GM12878 (cell line): ENCODE measurements at places on chromosomes 4 and X.

DNA sequence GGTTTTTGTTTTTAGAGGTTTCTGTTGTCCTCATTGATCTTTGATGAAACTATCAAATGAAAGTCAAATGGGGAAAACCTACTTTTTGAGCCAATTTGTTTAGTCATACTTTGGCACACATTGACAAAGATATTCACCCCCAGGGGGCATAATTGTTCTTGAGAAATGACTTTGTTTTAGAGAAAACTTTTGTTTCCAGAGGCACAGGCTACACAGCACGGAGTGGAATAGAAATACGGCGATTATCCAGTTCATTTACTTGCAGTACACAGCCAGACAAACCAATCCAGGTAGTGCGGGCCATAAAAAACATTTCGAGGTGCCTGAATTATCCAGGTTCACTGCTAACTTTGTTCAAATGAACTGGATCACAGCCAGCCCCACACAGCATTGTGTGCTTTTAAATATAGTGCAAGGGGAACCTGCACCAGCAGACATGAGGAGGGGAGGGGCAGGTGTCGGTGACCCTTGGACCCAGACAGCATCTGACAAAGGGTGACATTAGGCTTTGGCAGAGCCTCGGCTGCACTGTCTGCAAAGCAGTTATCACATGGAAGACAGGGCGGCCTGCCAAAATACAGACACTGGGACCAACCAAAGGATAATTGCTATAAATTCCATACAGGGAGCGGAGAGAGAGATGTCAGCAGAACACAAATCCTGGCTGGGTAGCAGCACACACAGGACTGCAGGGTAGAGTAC is 179.6 kb upstream of the NOCT start:
- H3K4me1 ChIP-seq = no peaks in the 10 kb centered on the region
- H3K4me3 ChIP-seq = no peak overlapping the region
- no peak for DNase-seq
- H3K27me3 ChIP-seq = no peaks in the 10 kb centered on the region

GRCh38 chrX:110086916-110087484 is 84.1 kb downstream of the TMEM164 start:
- no peak overlapping the region for H3K4me3 ChIP-seq
- H3K27ac ChIP-seq = peak overlapping the region; percentile 20; the same call in 1 of the 2 replicates
- peaks cover 9% of the 10 kb centered on the region for H3K4me1 ChIP-seq

DNA sequence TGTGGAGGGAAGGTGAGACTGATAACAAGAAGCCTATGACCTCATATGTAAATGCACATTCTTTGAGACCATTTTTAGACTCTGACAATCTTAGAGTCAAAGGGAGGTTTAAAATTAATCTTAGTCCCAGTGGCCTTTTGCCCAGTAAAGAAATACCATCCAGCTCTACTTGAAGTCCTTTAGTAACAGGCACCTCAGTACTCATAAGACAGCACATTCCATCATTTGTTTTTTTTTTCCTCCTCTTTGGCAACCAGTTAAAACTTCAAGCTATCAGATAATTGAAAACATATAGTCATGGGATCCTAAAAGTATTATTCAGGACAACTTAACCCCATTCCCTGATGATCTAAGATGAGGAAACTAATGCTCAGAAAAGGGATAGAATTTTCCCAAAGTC is 4.6 kb downstream of the EDA2R start:
- no peaks in the 10 kb centered on the region for H3K4me1 ChIP-seq
- H3K27ac ChIP-seq = no peak overlapping the region
- H3K4me3 ChIP-seq = 0 out of 2 replicates have a peak overlapping the region, but pooled peaks have one; percentile 22

GRCh38 chrX:95346856-95347255 is 1337.8 kb upstream of the DIAPH2 start:
- no peak overlapping the region for H3K27ac ChIP-seq
- H3K4me1 ChIP-seq = no peaks in the 10 kb centered on the region
- H3K4me3 ChIP-seq = no peak overlapping the region
- H3K36me3 ChIP-seq = no peaks in the 10 kb centered on the region

- no peaks in the 10 kb centered on the region for H3K4me1 ChIP-seq
- no peaks in the 10 kb centered on the region; the same call in 1 of the 2 replicates for H3K27me3 ChIP-seq
- H3K4me3 ChIP-seq = no peak overlapping the region
- H3K27ac ChIP-seq = no peak overlapping the region
Observed at GRCh38 chrX:11434607-11435006, 141.4 kb downstream of the AMELX start.
